ENCODE measurements at places on chromosomes 16 and 17.

GRCh38 chr17:77706938-77707337 is 251.6 kb upstream of the TNRC6C start:
- DNase-seq: no peak

GRCh38 chr17:67578142-67578457 is 139.6 kb upstream of the NOL11 start:
- DNase-seq: no peak

- DNase-seq: no peak
These were observed 147.3 kb downstream of the AATF start for GRCh38 chr17:37096071-37096470.

GRCh38 chr17:34930283-34930682 is 31.0 kb downstream of the CCT6B start:
- DNase-seq: peak; percentile 34

DNA sequence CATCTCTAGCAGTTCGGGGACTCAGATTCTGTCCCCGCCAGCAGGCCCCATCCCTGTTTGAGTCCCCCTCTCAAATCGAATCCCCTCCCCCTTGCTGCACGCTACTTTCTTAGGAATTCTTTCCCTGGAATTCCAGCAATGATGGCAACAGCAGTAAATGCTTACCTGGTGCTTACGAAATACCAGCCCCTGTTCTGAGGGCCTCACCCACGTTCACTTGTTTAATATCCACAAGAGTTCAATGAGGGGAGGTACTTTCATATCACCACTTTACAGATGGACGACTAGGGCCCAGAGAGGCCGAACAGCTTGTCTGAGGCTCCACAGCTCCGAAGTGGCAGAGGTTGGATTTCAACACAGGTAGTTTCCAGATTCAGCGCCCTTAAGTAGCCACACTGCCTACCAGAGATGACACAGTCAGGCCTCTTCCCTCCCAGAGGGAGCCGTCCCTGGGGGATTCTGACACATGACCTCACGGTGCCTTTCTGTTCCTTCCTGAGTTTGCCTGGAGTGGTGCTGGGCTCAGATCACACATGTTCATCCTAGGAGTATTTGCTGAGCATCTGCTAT is 120.7 kb upstream of the GSE1 start:
- no peak for DNase-seq

DNA sequence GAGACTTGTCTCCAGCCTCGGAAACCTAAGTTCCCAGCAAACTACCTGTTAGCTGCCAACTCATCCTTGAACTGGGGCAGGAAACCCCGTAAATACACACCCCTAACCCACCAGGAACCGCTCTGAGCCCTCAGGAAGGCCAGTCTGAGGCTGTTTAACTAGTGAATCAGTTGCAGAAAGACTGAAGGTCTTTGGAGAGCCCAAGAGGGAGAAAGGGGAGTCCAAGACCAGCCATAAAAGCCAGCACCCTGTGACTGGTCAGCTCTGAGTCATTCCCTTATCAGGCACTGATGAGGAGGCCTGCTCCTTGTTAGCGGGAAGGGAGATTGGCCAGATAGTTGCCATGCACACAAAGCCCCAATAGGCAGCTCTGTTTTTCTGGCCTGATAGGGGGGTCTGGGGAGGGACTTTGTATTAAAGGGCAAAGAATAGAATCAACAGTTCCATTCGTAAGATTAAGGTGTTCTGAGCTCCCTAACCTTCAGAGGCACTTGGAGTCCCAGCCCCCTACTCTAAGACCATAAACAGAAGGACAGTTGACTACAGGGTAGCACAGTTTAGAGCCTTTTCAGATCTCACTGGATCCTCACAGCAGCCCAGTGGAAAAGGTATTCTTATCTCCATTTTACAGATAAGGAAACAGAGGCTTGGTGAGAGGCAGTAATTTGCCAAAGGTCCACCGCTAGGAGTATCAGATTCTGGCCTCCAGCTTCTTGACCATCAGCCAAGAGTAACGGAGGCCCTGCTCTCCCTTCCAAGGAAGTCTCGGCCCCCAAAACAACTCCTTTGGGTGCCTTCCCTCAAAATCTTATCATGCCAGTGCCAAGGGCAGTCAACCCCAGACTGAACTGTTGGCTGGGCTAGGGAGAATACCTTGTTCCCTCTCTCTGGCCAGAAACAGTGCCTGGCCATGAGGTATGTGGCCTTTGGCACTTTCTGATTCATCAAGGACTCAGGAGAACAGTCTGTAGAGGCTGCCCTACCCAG is 2.2 kb upstream of the KRT19 start:
- DNase-seq: no peak
